ENCODE measurements at places on chromosomes 3 and 15. TPM values are rescaled to one million over a fixed set of nuclear protein-coding genes. Genes with fewer than 3 reads are reported as not detected.

The GMNC gene
- total RNA-seq: not detected

The UTS2B gene
- not detected for total RNA-seq

DNA sequence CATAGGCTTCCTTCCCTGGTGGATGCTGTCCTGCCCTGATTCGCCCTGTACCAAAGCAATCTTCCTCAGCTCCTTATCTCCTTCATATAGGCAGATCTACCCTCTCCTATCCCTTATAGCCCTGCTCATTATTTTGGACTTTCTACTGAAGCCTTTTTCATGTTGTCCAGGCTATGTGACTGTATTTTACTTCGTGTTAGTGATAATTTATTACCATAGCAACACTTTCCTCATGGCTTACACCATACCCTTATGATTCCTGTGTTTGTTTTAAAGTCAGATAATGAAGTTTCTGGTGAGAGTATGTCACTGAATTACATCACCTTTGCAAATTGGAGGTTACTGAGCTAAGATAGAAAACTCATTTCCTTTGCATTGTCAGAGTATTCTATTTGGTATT is 352.6 kb downstream of the NLGN1 start:
- DNase-seq: no peak

- DNase-seq: no peak
Observed at GRCh38 chr3:133742351-133743091, 3.7 kb upstream of the TF start.

DNA sequence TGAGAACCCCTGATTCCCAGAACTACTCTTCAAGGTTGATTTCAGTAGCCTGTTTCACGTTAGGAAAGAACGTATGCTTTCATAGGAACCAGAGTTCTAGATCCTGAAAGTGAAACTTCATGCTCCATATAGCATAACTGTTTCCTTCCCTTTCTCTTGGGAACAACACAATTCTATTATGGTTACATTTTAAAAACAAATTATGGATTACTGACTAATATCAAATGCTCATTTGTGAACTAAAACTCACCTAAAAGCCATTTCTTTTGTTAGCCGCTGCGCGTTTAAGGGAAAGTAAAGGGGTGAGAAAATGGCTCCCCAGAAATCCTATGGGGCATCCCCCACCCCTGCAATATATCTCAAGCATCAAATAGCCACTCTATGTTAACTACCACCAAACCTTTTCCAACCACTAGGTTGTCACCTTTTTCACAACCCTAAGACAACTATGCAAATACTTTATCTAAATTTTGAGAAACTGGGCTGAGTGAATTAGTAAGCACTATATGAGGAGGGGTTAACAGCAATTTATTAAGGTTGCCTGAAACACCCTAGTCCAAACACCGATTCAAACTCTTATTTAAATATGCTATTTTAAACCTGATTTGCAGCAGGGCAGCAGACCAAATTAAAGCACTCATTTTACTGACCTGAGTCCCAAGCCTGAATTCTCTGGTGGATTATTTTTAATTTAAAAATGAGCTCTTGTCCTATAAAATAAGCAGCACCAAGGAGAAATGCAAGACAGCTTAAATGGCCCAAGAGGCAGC is 2.4 kb downstream of the SIAH2 start:
- no peak for DNase-seq

DNA sequence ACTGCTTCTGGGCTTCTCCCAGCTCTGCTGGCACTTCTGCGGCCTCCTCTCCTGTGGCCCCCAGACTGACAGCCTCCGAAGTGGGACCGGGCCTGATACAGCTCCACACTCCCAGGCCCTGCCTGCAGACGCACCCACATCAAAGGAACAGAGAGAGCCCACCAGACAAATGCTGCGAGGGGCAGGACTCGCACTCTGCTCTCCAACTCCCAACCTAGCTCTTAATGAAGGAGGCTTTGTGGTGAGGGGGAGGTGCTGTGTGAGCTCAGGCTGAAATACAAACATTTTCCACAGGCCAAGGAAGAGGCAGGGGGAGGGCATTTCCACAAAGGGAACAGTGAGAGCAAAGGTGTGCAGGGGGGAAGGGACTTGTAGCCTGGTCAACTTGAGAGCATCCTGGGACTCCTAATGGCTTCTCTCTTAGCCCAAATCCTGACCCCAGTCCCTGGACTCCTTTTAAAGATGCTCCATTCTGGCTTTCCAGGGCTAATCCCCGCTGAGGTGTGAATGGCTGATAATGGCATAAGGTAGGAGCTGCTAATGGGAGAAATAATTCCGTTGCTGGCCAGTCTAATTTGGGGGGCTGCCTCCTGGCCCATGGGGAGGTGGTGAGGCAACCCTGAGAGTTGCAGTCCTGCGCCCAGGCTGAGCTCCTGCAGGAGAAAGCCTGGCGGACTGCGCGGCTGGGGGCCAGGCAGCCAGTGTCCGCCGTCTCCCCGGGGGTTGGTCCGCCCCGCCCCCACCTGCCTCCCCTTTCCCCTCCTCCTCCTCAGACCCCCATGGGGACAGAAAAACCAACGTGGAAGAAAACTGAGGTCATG is 9.6 kb downstream of the LINGO1 start:
- no peak for DNase-seq

DNA sequence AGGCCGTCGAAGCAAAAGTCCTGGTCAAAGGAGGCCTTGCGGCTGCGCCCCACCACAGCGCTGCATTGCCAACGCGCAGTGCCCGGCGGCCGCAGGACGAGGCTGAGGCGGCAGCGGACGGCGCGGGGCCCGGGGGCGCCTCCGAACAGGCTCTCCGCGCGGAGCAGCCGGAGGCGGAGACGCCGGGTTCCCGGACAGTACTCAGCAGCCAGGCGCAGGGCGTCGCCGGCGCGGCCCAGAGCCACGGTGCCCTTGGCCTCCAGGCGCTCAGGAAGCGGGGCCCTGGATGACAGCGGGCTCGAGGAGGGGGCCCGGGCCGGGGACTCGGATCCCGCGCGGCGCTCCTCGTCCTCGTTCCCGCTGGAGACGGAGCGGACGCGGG is 1.1 kb downstream of the C2CD4B start:
- no peak for DNase-seq

GRCh38 chr3:65671004-65671403 is 367.7 kb downstream of the MAGI1 start:
- no peak for DNase-seq

Data from activated CD8-positive, alpha-beta memory T cell treated with anti-CD3 and anti-CD28 coated beads, Interleukin-2, amount 10 ng/mL, durations not matched to agents 7 days and 5 days (primary cell).